Vagina (tissue), 2 donors: ENCODE measurements at places on chromosomes 11 and 22.

DNA sequence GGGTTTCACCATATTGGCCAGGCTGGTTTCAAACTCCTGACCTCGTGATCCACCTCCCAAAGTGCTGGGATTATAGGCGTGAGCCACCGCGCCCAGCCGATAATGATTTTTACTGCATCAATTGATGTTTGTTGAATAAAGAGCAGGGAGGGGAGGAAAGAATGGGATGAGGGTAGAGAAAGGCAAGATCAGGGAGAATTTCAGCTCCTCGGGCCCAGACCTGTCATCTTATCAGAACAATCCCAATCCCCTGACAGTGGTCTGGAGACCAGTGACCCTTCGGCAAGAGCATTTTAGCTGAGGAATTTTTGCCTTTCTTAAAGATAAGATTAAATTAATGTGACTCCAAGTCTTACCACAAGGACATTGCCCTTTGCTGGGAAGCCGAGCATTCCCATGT, 15.0 kb upstream of the ANO1 start:
- peak; percentile 16 for DNase-seq

GRCh38 chr11:45252134-45252856, 33.8 kb downstream of the SYT13 start:
- no peak for DNase-seq

- DNase-seq: no peak
Measured at GRCh38 chr22:40817737-40818136, 1.4 kb downstream of the SLC25A17 start.

- no peak for DNase-seq
Measured at GRCh38 chr11:100550298-100550697, 136.8 kb upstream of the ARHGAP42 start.

GRCh38 chr11:6825231-6825744, 20.2 kb upstream of the OR10A5 start:
- DNase-seq: no peak

DNA sequence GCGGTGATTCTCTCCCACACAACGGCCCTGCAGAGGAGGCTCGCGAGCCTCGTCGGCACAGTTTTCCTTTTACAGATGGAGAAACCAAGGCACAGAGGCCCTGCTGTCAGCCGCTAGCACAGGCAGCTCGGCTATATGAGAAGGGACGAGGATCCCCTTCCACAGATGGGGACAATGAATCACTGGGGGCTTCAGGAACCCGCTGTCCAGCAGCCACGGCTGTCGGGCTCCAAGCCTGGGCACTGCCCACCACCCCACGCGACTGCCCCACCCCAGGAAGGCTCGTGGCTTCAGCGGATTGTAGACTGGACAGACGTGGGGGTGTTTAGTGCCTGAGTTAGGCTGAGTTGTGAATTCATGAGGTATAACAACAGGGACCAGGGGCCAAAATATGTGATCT, 17.2 kb upstream of the FGF3 start:
- no peak for DNase-seq

- no peak for DNase-seq
Measured at GRCh38 chr11:19559746-19560145, 152.9 kb upstream of the NAV2 start.

DNA sequence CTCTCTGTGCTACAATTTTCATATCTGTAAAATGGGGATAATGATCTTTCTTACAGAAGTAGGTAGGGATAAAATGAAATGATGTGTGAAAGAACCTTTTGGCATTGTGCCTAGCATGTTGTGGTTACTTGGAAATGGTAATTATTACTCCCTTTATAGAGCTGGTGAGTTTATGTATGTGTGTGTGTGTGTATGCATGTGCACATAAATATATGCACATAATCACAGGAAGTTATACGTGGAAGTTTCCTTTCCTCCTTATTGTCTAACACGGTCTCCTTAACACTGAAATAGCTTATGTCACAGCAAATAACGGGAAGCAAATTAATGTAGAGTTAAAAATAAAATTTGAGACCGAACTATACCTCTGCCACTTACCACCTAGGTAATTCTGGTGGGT, 163.7 kb upstream of the ZBED5 start:
- no peak for DNase-seq

DNA sequence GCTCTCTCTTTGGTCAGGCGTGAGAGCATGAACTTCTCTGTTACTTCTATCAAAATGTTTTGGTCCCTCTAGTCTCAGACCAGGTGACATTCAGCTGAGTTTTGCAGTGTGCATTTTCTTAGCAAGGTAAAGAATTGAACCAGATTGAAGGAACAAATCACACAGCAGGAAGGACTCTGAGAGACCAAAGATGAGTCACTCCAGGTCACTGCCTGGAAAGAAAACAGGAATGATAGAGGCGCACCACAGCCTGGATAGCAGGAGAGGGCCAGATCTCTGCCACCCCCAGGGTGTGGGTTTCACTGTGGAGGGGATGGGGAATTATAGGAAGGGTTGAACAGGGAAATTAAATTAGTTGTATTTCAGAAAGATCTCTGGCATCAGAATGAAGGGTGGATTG, 788.3 kb downstream of the NTM start:
- no peak for DNase-seq

GRCh38 chr11:67366546-67366945, 6.9 kb downstream of the CLCF1 start:
- DNase-seq: no peak

DNA sequence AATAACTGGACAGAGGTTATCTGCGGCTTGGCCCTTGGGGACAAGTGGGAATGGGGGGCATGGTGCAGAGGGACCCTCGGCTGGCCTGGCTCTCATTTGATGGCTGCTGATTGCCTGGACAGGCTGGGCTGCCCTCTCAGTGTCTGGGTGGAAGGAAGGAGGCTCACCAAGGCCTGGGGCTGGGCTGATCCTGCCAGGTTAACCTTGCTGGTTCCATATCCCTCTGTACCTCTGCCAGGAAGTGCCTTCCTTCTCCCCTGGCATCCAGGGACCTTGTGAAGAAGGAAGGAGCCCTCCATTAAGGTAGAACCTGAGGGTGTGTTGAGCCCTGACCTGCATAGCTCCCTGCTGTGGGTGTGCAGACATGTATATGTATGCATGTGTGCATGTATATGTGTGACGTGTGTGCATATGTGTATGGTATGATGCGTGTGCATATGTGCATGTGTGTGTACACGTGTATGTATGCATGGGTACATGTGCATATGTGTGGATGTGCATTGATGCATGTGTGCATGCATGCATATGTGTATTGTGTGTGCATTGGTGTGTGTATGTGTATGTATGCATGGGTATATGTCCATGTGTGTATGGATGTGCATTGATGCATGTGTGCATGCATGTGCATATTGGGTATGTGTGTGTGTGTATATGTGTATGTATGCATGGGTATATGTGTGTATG, 433.9 kb downstream of the TBC1D22A start:
- DNase-seq: peak; percentile 69

- no peak for DNase-seq
Measured at GRCh38 chr11:92101920-92102319, 122.7 kb upstream of the FAT3 start.

- no peak for DNase-seq
Measured at GRCh38 chr11:64503186-64503753, 87.8 kb upstream of the SLC22A12 start.

- no peak for DNase-seq
Measured at GRCh38 chr11:11555208-11555607, 66.6 kb downstream of the GALNT18 start.

GRCh38 chr11:66860449-66860831, 3.6 kb downstream of the LRFN4 start:
- DNase-seq: no peak

DNA sequence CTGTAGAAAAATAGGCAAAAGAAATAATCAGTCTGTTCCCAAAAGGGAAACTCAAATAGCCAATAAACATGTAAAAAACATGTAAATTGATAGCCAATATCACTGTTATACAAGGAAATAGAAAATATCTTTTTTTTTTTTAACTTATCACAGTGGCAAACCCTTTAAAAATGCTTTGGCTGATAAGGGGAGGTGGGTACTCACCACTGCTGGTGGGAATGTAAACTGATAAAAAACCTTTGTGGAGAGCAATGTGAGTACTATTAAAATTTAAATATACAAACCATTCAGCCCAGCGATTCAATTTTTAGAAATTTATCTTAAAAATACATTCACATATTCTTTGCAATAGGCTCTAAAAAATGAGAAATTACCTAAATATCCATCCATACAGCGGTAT, 3.6 kb downstream of the RPUSD4 start:
- DNase-seq: no peak

DNA sequence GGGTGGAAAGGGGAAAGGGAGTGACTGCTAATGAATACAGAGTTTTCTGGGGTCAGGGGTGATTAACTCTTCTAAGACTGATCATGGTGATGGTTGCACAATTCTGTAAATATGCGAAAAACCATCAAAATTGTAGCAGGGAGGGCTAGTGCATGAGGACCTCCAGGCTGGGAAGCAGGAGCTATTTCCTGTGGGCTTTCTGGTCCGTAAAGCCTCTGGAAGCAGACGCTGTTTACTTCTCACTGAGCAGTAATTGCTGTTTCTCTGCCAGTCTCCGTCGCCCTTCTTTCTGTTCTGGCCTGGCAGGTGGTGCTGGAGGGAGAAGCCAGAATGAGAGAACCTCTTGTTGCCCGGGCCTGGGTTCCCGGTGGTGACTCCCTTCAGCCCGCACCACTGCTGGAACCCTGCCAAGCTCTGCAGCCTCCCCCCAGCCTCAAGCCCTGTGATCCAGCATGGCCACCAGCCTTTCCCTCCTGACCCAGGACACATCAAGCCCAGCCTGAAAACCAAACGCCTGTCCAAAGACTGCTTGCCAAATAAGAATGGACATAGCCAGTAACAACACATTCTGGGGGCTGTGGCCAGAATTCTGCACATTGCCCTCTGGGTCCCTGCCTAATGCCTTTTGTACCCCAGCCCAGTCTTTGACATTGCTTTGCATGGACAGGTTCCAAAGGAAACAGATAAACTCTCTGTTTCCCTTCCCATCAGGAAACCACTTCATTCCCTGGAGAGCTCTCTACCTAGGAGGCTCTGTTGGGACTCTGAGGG, 201.0 kb upstream of the NAV2 start:
- peak; percentile 92 for DNase-seq

DNA sequence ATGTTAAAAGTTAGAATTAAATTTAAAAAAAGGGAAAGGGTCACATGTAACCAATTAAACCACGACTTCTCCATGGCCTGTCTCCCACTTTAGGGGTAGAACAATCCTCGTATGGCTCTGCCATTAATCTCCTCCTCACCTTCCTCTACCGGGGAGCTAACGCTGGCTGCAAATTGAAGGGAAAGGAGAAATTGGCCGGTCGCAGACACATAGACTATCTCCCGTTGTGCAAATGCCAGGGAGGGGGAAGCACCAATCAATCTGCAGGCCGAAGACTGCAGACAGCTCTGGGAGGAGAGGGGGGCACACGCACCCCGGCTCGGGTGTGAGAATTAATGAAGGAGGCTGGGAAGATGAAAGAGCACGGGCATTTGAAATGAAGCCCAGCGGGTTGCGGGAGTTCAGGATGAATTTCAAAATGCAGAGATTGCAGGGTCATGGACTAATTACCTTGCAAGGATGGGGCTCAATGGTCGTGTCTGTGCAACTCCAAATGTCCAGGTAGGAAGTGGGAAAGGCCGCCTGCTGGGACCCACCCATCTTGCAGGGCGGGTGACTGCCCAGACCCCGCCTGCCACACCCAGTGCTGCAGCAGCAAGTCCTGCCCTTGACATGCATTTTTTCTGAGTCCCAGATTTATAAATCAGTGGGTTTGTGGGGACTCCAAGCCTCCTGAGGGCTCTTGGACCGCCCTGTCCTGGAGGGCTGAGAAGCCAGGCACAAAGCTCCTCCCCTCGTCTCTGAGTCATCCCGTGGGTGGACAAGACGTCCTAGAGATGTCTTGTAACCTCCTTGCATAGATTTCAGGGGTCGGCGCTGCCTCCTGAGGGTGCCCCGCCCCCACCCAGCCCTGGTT, 534.2 kb downstream of the TBC1D22A start:
- peak; percentile 62 for DNase-seq

DNA sequence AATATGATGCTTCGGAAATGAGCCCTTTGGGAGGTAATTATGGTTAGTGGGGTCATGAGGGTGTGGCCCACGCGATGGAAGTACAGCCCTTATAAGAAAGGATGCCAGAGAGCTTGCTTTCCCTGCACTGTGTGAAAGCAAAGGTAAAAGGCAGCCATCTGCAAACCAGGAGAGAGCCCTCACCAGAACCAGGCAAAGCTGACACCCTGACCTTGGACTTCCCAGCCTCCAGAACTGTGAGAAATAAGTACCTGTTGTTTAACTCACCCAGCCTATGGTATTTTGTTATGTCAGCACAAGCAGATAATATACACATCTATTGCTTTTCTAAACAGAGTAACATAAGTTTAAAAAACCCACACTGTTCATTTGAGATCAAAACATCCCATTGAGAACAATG, 50.7 kb downstream of the SYN3 start:
- DNase-seq: no peak

DNA sequence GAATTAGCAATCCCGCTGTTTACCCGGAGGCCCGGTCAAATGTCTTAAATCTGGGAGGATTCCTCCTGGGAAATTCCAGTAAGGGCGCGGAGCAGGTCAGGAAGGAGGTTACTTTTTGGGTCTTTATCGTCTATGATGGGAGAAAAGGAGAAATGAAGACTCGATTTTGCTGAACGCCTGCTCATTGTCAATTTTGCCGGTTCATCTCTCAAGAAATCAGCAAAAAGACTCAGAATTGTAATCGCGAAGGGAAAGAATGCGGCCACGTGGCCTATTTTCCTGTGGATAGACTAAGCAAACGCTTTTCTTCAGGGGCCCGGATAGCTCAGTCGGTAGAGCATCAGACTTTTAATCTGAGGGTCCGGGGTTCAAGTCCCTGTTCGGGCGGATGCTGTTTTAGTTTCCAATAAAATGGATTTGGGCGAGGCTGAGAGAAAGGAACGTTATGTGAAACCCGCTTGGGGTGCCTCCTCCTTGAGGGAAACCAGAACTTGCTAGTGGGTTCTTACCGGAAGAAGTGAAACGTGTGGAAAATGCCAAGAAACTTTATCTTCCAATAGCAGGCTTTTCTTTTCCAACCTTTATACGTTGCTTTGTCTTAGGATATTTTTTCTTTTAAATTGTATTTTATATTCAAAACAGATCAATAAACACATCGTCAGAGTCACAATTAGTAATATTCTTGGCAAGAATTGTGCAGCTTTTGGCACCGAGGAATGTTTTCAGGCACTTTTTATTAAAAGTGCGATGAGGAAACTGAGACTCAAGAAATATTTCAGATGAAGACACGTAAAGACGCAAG, 45.0 kb downstream of the OR4D9 start:
- DNase-seq: no peak

DNA sequence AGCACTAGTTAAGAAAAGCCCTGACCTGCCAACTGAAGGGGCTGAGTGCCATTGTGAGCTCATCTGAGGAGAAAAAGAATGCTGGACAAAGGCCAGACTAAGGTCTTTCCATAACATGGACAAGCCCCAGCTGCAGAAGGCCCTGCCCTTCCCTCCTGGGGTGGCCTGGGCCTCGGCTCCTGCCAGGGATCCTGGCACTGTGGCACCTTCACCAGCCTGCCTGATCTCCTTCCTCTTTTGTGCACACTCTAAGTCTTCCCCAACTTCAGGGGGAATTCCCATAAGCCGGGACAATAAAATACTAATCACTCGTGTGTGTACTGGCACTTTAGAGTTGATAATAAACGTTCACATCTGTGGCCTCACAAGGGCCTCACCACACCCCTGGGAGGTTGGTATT, 9.9 kb downstream of the TMPRSS13 start:
- DNase-seq: no peak
